GM12864 (cell line): ENCODE measurements at places on chromosomes 2 and 18.

- no peak for DNase-seq
Measured at GRCh38 chr2:163934131-163934530, 198.3 kb upstream of the FIGN start.

- no peak for DNase-seq
Measured at GRCh38 chr2:237558961-237559641, 7.3 kb upstream of the PRLH start.

DNA sequence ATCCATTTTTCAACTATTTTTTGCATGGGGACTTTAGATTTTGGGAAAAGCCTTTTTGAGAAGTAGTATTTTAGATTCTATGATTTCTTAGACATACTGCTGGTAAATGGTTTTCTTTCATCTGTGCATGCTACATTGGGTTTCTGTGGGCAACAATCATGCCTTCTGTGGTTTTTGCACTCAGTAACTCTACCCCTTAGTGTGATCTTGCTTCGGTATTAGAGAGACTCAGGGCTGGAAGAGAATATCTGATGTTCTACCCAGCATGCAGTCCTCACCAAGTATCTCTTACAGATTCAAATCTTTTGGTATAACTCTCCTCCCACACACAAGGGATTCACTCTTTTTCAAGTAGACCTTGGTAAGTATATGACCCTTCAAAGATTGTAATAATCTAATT lies 183.0 kb downstream of the PMAIP1 start:
- no peak for DNase-seq

- DNase-seq: no peak
Measured at GRCh38 chr2:145987793-145988192, 1467.9 kb upstream of the ZEB2 start.

- DNase-seq: no peak
Measured at GRCh38 chr2:37809525-37809924, 115.6 kb upstream of the RMDN2 start.

DNA sequence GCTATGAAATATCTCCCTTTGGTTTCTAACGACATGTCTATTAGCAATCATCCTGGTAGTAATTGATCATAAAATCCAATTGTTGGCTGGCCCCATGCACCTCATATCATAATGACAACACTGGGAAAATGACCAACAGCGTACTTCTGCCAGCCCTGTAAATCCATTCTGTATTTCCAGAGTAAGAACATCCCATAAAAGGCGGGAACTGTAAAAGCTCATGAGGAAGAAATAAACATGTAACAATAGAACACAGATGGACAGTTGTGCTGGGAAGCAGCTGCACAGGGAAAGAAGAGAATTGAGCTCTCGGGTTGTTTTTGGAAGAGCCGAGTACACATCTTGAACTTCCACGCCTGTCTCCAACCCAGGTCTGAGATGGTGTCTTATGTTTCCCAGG lies 218.7 kb downstream of the CMPK2 start:
- DNase-seq: no peak

DNA sequence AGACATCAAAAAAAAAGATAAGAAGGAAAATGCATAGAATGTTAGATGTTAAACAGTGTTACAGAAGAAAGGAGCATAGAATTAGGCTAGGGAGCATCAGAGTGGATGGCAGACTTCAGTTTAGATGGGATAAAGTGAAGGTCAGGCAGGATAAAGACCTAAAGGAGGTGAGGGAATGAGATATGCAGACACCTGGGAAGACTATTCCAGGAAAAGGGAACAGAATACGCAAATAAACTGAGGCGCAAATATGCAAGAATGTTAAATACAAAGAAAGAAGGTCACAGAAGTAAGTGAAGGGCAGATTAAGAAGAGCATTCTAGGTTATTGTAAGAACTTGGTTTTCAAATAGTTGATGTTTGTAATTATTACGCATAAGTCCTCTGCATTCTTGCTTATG lies 116.3 kb upstream of the REG3A start:
- DNase-seq: no peak

GRCh38 chr2:106798826-106799552 lies 87.0 kb downstream of the ST6GAL2 start:
- DNase-seq: no peak

- no peak for DNase-seq
Measured at GRCh38 chr2:177666408-177666807, 273.8 kb downstream of the AGPS start.

- no peak for DNase-seq
Measured at GRCh38 chr2:126722546-126722945, 66.6 kb downstream of the GYPC start.

- DNase-seq: no peak
Measured at GRCh38 chr2:16628314-16628713, 37.3 kb downstream of the CYRIA start.

- DNase-seq: no peak
Measured at GRCh38 chr18:45854036-45854586, 28.6 kb downstream of the SIGLEC15 start.

DNA sequence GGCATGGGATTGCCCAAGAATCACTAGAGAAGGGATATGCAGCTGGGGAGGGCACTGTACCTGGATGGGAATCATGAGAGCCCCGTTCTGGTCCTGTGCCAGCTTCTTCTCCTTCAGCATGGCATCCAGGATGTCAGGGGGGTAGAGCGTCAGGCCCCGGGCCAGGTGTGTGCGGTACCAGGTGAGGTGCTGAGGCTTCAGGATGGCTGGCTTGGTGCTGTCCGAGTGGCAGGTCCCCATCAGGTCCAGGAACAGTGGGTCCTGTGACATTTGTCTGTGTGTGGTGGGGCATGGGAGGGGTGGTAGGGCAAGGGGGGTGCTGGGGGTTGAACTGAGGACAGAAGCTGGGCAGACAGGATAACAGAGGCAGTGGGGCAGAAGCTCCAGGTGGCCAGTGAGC lies 13.2 kb downstream of the CFAP65 start:
- DNase-seq: no peak

GRCh38 chr2:31060397-31060796 lies 77.8 kb downstream of the GALNT14 start:
- DNase-seq: no peak

GRCh38 chr18:35500113-35500512 lies 2.4 kb upstream of the INO80C start:
- no peak for DNase-seq

- DNase-seq: no peak
Measured at GRCh38 chr2:109562421-109562820, 51.3 kb downstream of the SEPTIN10 start.

DNA sequence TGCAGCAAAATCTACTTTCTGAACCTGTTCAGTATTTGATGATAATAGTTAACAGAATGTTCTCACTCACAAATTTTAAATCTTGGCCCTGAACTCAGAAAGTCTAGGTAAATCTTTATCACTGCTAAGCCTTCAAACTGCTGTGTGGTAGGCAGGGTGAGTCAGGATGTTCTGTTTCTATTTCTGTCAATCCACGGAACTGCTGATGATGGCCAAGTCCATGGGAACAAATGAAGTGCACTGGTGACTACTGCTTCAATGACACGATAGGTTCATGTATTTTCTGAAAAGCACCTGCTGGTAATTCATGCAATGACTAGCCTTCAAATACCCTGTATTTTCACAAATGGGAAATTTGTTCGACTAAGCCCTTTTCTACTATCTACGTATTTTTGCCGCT lies 14.2 kb downstream of the NIFK start:
- no peak for DNase-seq

GRCh38 chr2:72338076-72338475 lies 190.4 kb upstream of the CYP26B1 start:
- DNase-seq: no peak

GRCh38 chr2:175404839-175405238 lies 223.3 kb upstream of the ATP5MC3 start:
- DNase-seq: no peak

- peak; percentile 19 for DNase-seq
Measured at GRCh38 chr2:40178971-40179370, 272.9 kb downstream of the SLC8A1 start.

DNA sequence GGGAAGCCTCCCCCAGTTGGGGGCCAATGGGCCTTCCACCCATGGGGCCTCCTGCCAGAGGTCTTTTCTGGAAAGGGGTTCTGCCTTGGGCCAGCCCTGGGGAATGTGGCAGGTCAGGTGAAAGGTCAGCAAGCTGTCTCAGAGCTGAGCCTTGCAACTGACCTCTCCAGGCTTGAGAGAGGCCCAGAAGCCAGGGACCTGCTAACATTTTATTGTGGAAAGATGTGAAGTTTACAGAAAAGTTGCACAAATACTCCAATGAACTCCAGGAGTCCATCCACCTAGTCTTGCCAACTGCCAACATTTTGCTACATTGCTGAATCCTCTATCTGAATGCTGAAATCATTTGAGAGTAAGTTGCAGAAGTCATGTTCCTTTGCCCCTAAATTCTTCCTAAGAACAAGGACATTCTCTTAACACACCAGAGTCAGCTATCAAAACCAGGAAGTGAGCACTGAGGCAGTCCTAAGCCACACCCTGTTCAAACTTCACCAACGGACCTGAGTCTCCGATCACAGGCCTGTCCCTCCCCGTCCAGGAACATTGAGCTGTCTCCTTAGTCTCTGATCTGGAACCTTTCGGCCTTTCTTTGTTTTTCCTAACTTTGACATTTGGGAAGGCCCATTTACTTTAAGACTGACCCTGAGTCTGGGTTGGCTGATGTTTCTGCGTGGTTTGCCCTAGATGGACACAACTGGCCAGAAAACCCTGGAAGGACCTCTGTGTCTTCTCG lies 4.0 kb downstream of the SNORC start:
- DNase-seq: no peak
